ENCODE measurements at places on chromosomes 4 and X. TPM values are rescaled to one million over a fixed set of nuclear protein-coding genes. Genes with fewer than 3 reads are reported as not detected.

GRCh38 chr4:61571761-61572559 is 371.8 kb downstream of the ADGRL3 start:
- no peak for DNase-seq

DNA sequence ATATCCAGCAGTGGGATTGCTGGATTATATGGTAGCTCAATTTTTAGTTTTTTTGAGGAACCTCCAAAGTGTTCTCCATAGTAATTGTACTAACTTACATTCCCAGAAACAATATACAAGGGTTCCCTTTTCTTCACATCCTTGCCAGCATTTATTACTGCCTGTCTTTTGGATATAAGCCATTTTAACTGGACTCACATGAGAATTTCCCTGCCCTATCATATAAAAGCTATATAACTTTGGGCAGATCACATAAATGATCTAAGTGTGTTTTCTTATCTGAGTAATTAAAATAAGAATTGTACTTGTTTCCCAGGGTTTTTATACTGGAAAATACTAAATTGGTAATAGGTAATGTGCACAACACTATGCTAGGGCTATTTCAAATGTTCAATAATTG is 25.4 kb downstream of the APOOL start:
- no peak for DNase-seq

- no peak for DNase-seq
These were observed 415.3 kb downstream of the PDGFC start for GRCh38 chr4:156556336-156556735.

DNA sequence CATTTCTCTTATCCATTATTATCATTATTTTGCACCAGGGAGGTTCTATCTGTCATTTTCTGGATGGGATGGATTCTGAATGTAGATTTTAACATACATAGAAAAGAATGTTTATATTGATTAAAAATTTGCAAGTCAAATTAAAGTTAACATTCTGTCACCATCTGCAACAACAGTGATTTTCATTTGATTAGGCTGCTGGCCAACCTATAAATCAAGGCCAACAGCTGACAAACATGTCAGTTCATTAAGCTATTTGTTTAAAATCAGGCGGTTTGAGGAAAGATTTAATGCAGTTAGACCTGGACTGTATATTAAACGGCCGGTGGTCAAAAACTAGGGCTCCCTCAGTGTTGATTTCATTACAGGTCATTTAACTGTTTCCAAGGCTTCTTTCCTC is 109.5 kb upstream of the CBR4 start:
- DNase-seq, result no peak

DNA sequence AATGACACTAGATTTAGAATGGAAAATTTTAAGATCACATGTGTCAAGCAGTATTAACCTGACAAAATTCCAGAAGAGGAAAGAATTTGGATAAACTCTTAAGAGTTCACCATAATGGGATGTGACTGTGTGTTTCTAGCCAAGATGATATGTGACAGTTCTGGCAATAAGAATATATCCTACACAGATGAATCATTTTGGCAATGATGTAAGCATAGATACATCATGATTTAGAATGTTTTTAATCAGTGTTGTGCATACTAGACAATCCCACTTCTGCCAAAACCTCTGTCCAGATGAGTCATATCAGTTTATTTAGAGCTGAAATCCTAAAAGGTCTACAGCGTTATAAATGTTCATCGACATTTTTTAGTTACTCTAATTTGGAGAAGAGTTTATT is 48.8 kb downstream of the PTCHD1 start:
- DNase-seq, result no peak

DNA sequence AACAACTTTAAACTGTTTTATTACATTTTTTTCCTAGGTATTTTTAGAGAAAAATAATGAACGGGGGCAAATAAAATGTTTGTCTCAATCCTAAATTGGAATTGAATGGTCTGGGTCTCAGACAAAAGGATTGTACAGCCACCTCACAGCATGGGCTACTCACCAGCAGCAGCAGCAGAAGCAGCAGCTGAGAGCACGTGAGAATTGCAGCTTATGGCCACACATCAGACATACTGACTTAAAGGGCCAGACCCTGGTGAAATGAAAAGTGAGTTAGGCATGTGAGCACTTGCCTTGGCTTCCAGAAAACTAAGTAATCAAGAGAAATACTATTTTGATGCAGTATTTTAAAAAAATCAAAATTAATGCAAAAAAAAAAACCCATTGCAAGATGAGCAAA is 56.6 kb downstream of the AASDH start:
- DNase-seq, result no peak

GRCh38 chr4:171561419-171561818 is 251.8 kb upstream of the GALNTL6 start:
- no peak for DNase-seq

DNA sequence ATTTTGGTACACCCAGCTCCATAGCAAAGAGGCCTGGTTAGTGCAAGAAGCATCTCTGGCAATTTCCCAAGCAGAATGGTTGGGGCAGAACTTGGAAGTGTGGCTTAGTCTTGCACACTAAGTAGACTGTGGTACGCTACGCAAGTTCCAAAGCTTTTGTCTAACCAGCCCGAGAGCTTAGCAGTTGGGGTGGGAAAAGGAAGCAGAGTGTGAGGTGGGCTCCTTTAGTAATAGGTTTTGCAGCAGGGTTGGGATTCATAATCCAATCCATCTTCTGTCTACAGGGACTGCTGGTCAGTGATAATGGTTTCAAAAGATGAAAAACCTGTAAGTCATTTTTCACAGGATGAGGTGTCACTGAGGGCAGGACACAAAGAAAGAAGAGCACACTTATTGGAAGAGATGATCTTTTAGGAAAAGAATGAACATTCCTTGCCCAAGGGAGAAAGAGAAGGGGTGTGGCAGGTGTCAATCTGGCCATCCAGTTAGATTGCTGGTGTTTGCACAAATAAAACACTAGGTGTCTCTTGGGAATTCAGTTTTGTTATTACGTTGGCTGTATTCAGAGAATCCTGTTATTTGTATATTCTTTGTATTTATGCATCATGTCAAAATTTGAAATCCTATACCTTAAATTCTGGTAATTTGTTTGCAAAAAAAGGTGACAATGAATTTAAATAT is 244.3 kb downstream of the GPAT3 start:
- no peak for DNase-seq

GRCh38 chrX:33324099-33324498 is 112.8 kb upstream of the DMD start:
- DNase-seq, result no peak

Gene ALB
- total RNA-seq, result not detected

Gene GUCY1A1
- total RNA-seq, result 187 TPM

Gene RAB9B
- total RNA-seq, result 13.8 TPM
